ENCODE measurements at places on chromosomes 4 and X. TPM values are rescaled to one million over a fixed set of nuclear protein-coding genes. Genes with fewer than 3 reads are reported as not detected.

The CENPVL1 gene
- total RNA-seq: not detected

The PNMA5 gene
- not detected for total RNA-seq

The FABP2 gene
- not detected for total RNA-seq

The TGIF2LX gene
- total RNA-seq: not detected

The SAP30 gene
- 19.3 TPM for total RNA-seq

The NKX3-2 gene
- not detected for total RNA-seq

The SMIM43 gene
- 0.04 TPM for total RNA-seq

The FGFR3 gene
- 0.79 TPM for total RNA-seq

The PITX2 gene
- 0.26 TPM for total RNA-seq

The UBE2D3 gene
- total RNA-seq: 466 TPM
